ENCODE measurements at places on chromosomes 5 and 9.

GRCh38 chr9:135096408-135096895, 9.0 kb downstream of the OLFM1 start:
- H3K36me3 ChIP-seq: no peaks in the 10 kb centered on the region
- no peaks in the 10 kb centered on the region for H3K4me1 ChIP-seq
- no peak overlapping the region for H3K4me3 ChIP-seq

DNA sequence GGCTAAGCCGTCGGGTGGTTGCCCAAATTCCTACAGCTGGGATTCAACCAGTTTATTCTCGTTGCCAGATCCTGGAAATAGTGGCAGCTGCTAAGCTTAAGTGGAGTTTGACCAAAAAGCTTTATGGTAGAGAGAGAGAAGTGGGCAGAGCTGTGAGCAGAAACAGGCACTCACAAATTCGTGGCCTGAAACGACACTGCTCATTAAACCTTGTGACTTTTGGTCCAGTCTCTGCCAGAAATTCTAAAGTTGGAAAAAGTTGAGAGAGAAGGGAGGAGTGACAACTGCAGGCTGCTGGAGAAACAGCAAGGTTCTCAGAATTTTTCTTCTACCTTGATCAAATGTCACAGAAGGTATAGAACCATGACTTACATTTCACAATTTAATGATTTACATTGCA, 131.5 kb downstream of the MTX3 start:
- H3K27ac ChIP-seq: no peak overlapping the region
- no peaks in the 10 kb centered on the region for H3K27me3 ChIP-seq
- H3K36me3 ChIP-seq: no peaks in the 10 kb centered on the region
- no peaks in the 10 kb centered on the region for H3K4me1 ChIP-seq
- H3K4me3 ChIP-seq: no peak overlapping the region

- no peak for DNase-seq
- H3K27ac ChIP-seq: no peak overlapping the region
- H3K4me3 ChIP-seq: no peak overlapping the region
Measured at GRCh38 chr5:88870285-88870684, 12.7 kb downstream of the MEF2C start.

- no peaks in the 10 kb centered on the region for H3K36me3 ChIP-seq
- peaks cover 28% of the 10 kb centered on the region for H3K4me1 ChIP-seq
- peak overlapping the region; percentile 83 for H3K27ac ChIP-seq
- no peaks in the 10 kb centered on the region for H3K27me3 ChIP-seq
Measured at GRCh38 chr9:113456235-113456634, 7.3 kb upstream of the RGS3 start.

- H3K4me1 ChIP-seq: no peaks in the 10 kb centered on the region
- no peaks in the 10 kb centered on the region for H3K36me3 ChIP-seq
- DNase-seq: no peak
- no peak overlapping the region for H3K27ac ChIP-seq
- no peaks in the 10 kb centered on the region for H3K27me3 ChIP-seq
- H3K4me3 ChIP-seq: no peak overlapping the region
Measured at GRCh38 chr5:101284736-101285375, 381.8 kb upstream of the ST8SIA4 start.

GRCh38 chr9:73402081-73403028, 250.7 kb downstream of the ANXA1 start:
- no peaks in the 10 kb centered on the region for H3K27me3 ChIP-seq
- H3K4me1 ChIP-seq: no peaks in the 10 kb centered on the region
- no peak overlapping the region for H3K4me3 ChIP-seq
- no peak overlapping the region for H3K27ac ChIP-seq

- H3K27me3 ChIP-seq: no peaks in the 10 kb centered on the region
- peak within 1 kb of the TSS; percentile 96 for H3K27ac ChIP-seq
- H3K36me3 ChIP-seq: peaks cover 12% of the 10 kb centered on the region
- peak; percentile 85 for DNase-seq
- H3K4me3 ChIP-seq: peak within 1 kb of the TSS; percentile 73
Measured at GRCh38 chr5:90529194-90529938, at the start of gene LYSMD3. Gene LYSMD3, minus strand, starts transcription at chr5:90529584. Its CDS starts 4,295 bp downstream, at chr5:90525289.

DNA sequence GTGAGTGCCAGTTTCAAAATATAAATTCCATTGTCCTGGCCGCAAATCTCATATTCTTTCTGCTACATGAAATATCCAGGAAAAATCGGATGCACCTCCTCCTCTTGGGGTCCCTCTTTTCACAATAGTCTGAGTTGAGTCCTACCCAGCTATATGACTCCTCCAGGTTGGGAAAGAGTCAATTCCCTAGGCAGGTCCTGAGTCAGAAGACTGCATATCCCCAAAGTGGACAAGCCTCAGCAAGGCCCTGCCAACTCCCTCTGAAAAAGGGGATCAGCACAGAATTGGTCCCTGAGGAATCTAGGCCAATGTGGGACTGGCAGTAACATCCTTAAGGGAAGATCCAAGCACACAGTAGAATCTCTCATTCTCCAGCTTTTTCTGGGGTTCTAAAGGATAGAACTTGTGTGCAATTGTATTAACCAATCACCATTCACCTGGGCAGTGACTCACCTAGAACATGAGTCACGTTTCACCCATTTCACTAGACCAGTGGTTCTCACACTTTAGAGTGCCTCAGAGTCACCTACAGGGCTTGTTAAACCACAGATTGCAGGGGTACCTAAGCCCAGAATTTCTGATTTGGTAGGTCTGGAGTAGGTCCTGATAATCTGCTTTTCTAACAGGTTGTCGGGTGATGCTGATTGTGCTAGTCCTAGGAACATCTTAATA, 44.7 kb upstream of the TMEM215 start:
- no peak overlapping the region for H3K4me3 ChIP-seq
- no peak overlapping the region for H3K27ac ChIP-seq
- no peaks in the 10 kb centered on the region for H3K4me1 ChIP-seq
- no peaks in the 10 kb centered on the region for H3K27me3 ChIP-seq

- H3K36me3 ChIP-seq: no peaks in the 10 kb centered on the region
- H3K27me3 ChIP-seq: no peaks in the 10 kb centered on the region
- no peak overlapping the region for H3K27ac ChIP-seq
- no peak for DNase-seq
- H3K4me1 ChIP-seq: no peaks in the 10 kb centered on the region
- no peak overlapping the region for H3K4me3 ChIP-seq
Measured at GRCh38 chr5:146645342-146645741, 129.4 kb upstream of the GPR151 start.

- H3K27ac ChIP-seq: peak within 1 kb of the TSS; percentile 90
- peak; percentile 64 for DNase-seq
- no peaks in the 10 kb centered on the region for H3K27me3 ChIP-seq
- no peaks in the 10 kb centered on the region for H3K4me1 ChIP-seq
Measured at GRCh38 chr9:125706651-125707471, at the start of gene MAPKAP1. Gene MAPKAP1, minus strand, starts transcription at chr9:125707208. Its CDS starts 34,634 bp downstream, at chr9:125672574.

- no peak overlapping the region for H3K27ac ChIP-seq
- no peaks in the 10 kb centered on the region for H3K27me3 ChIP-seq
- DNase-seq: no peak
- H3K36me3 ChIP-seq: no peaks in the 10 kb centered on the region
- H3K4me3 ChIP-seq: no peak overlapping the region
Measured at GRCh38 chr5:137372016-137372772, 126.9 kb downstream of the SPOCK1 start.

Data from esophagus squamous epithelium (tissue), 5 donors.